ENCODE measurements at places on chromosomes 12 and 14. TPM values are rescaled to one million over a fixed set of nuclear protein-coding genes. Genes with fewer than 3 reads are reported as not detected.
A peak's percentile ranks its signal among the peaks of the same experiment; 100 is the strongest.

DNA sequence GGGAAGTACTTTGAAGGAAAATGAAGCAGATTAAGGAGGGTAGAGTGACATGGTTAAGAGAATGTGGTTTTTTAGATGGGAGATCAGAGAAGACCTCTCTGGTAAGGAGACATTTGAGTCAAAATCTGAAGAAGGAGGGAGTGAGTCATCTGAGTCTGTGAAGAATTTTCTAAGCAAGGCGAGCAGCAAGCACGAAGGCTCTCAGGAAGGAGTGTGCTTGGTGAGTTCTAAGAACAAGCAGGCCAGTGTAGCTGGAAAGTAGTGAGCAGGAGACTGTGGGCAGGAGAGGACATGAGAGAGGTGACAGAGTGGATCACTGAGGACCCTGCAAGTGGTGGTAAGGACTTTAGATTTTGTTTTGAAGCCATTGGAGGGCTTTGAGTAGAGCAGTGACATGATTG lies 76.3 kb upstream of the FUT8 start:
- H3K27me3 ChIP-seq, result no peaks in the 10 kb centered on the region
- H3K4me3 ChIP-seq, result no peak overlapping the region
- peaks cover 25% of the 10 kb centered on the region for H3K4me1 ChIP-seq
- no peaks in the 10 kb centered on the region for H3K36me3 ChIP-seq
- H3K27ac ChIP-seq, result no peak overlapping the region

- no peaks in the 10 kb centered on the region for H3K36me3 ChIP-seq
- DNase-seq, result no peak
- no peaks in the 10 kb centered on the region for H3K4me1 ChIP-seq
- no peak overlapping the region for H3K27ac ChIP-seq
- H3K4me3 ChIP-seq, result no peak overlapping the region
Measured at GRCh38 chr12:91529829-91530228, 347.2 kb upstream of the DCN start.

DNA sequence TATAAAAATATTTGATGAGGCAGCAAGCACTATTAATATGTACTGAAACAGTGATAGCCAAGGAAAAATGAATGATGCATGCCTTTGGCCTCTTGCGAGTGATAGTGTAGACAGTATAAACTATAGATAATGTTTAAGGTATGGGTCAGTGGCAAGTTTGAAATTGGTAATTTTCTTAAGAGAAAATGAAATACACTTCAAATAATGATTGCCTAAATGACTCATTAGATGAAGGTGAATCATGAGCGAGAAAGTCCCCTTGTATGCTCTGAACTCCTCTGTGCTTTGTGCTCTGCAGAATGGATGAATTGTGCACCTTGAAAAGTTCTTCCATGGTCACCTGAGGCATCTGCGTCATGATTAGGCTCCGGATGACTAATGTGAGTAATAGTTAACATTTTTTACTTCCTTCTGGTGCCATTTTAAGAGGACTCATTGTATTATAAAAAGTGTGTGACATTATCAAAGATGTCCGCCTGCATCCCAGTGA lies 84.9 kb upstream of the RTL1 start:
- no peaks in the 10 kb centered on the region for H3K27me3 ChIP-seq
- no peaks in the 10 kb centered on the region for H3K36me3 ChIP-seq
- no peak for DNase-seq
- H3K27ac ChIP-seq, result no peak overlapping the region
- no peaks in the 10 kb centered on the region for H3K4me1 ChIP-seq
- H3K4me3 ChIP-seq, result no peak overlapping the region

GRCh38 chr12:102766961-102767360 lies 150.1 kb downstream of the PAH start:
- no peaks in the 10 kb centered on the region for H3K27me3 ChIP-seq
- no peak for DNase-seq
- no peaks in the 10 kb centered on the region for H3K4me1 ChIP-seq
- H3K4me3 ChIP-seq, result no peak overlapping the region
- no peaks in the 10 kb centered on the region for H3K36me3 ChIP-seq
- no peak overlapping the region for H3K27ac ChIP-seq

GRCh38 chr12:22700106-22700505 lies 75.1 kb downstream of the ETNK1 start:
- H3K36me3 ChIP-seq, result no peaks in the 10 kb centered on the region
- no peaks in the 10 kb centered on the region for H3K27me3 ChIP-seq
- H3K27ac ChIP-seq, result no peak overlapping the region

- DNase-seq, result no peak
- H3K4me1 ChIP-seq, result no peaks in the 10 kb centered on the region
- no peak overlapping the region for H3K27ac ChIP-seq
- H3K36me3 ChIP-seq, result no peaks in the 10 kb centered on the region
- no peak overlapping the region for H3K4me3 ChIP-seq
Measured at GRCh38 chr12:19332196-19332595, 107.1 kb upstream of the AEBP2 start.

DNA sequence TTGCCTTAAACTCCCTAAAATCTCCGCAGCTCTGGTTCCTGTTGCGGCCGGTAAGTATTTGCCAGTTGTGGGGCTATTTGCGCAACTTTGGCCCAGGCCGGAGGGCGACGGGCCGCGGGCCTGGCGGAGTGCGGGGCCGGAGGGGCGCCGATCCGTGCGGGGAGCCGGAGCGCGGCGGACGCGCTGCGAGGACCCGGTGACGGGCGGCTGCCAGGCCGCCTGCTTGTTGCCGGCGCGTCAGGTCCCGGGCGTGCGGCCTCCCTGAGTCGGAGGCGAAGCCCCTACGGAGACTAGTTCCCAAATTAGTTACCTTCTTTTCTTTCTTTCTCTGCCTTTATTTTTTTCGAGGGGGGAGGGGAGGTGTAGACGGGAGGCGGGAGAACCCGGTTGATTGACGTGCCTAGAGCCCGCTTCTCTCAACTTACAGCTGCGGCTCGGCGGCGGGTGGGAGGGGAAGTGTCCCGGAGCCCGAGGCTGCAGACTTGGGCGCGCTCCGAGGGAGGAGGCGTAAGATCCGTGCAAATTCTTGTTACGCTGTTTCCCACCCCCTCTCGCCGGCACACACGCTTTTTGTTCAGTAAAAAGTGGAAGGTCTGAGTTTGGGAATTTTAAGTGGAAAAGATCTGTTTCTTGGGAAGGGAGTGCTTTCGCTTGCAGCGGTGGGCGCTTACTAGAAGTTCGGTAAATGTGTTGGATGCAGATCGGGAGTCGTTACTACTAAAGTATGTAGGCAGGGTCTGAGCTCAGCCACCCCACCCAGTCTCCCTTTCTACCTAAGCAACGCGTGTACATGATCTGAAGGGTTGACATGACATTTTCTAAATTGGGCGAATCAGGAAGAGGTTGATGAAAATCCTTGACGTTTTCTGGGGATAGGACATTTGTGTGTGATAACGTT lies 576 bp downstream of the ZBTB1 start:
- H3K36me3 ChIP-seq, result no peaks in the 10 kb centered on the region
- peaks cover 40% of the 10 kb centered on the region for H3K4me1 ChIP-seq
- peak; percentile 94 for DNase-seq
- no peaks in the 10 kb centered on the region for H3K27me3 ChIP-seq

- H3K4me3 ChIP-seq, result no peak overlapping the region
- no peak overlapping the region for H3K27ac ChIP-seq
- no peaks in the 10 kb centered on the region for H3K36me3 ChIP-seq
- no peaks in the 10 kb centered on the region for H3K4me1 ChIP-seq
- H3K27me3 ChIP-seq, result no peaks in the 10 kb centered on the region
Measured at GRCh38 chr12:99476956-99477355, 170.6 kb upstream of the GARIN6 start.

GRCh38 chr12:31536672-31537071 lies 54.3 kb downstream of the DENND5B start:
- H3K27ac ChIP-seq, result no peak overlapping the region
- H3K4me1 ChIP-seq, result no peaks in the 10 kb centered on the region
- no peaks in the 10 kb centered on the region for H3K27me3 ChIP-seq

GRCh38 chr14:81837304-81837703 lies 303.7 kb upstream of the SEL1L start:
- H3K4me3 ChIP-seq, result no peak overlapping the region
- no peaks in the 10 kb centered on the region for H3K36me3 ChIP-seq
- no peak overlapping the region for H3K27ac ChIP-seq
- H3K27me3 ChIP-seq, result no peaks in the 10 kb centered on the region
- no peaks in the 10 kb centered on the region for H3K4me1 ChIP-seq

GRCh38 chr14:81946834-81947798 lies 413.5 kb upstream of the SEL1L start:
- H3K4me1 ChIP-seq, result no peaks in the 10 kb centered on the region
- H3K27ac ChIP-seq, result peak overlapping the region; percentile 76
- H3K27me3 ChIP-seq, result no peaks in the 10 kb centered on the region
- no peak overlapping the region for H3K4me3 ChIP-seq

- no peaks in the 10 kb centered on the region for H3K4me1 ChIP-seq
- no peaks in the 10 kb centered on the region for H3K27me3 ChIP-seq
- H3K36me3 ChIP-seq, result no peaks in the 10 kb centered on the region
- H3K4me3 ChIP-seq, result no peak overlapping the region
- no peak overlapping the region for H3K27ac ChIP-seq
Measured at GRCh38 chr12:120998435-120998834, 17.9 kb downstream of the C12orf43 start.

- H3K27ac ChIP-seq, result no peak overlapping the region
- H3K4me3 ChIP-seq, result no peak overlapping the region
- no peak for DNase-seq
- H3K27me3 ChIP-seq, result no peaks in the 10 kb centered on the region
Measured at GRCh38 chr12:105459760-105460330, 129.4 kb downstream of the C12orf75 start.

DNA sequence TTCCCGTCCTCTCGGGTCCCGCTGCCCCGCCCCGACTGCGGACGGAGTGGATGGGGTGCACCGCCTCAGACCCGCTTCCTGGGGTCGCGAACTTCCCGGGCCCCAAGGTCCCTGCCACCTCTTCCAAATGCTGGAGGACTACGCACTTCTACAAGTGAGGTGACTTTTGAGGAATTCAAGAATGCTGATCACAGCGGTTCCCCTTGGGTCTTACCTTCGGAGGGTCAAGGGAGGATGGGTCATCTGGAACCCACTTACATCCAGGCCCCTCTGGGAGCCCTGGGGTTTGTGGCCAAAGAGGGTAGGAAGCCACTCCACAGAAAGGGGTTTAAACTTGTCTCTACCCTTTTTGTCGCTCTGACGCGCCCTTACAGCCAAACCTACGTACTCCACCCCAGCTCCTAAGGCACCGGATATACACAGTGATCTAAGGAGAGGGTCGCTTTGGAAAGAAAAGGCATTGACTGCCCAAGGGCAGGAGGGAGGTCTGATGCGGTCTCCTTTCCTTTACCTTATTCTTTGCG lies 532 bp upstream of the PRKD1 start:
- no peak for DNase-seq
- no peaks in the 10 kb centered on the region for H3K36me3 ChIP-seq
- H3K27me3 ChIP-seq, result no peaks in the 10 kb centered on the region
- peaks cover 10% of the 10 kb centered on the region for H3K4me1 ChIP-seq
- H3K4me3 ChIP-seq, result peak overlapping the region; percentile 83
- H3K27ac ChIP-seq, result peak overlapping the region; percentile 88

DNA sequence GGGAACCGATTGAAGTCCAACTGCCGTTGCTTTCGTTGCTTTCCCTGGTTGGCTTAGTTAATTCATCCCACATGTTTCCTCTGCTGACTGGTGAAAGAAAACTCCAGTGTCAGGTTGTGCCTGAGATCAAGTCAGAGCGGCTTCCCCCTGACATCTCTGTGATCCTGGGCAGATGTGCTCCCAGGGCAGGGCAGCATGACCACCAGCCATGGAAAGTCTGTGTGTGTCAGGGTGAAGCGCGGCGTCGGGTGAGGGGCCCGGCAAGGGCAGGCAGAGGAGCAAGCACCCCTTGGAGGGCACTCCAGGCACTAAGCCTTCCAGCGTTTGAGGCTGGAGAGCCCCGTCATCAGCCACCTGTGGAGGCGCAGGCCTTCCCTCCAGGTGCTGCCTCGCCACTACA lies 54.5 kb upstream of the IGF1 start:
- H3K36me3 ChIP-seq, result no peaks in the 10 kb centered on the region
- DNase-seq, result no peak
- H3K4me1 ChIP-seq, result peaks cover 6% of the 10 kb centered on the region
- no peak overlapping the region for H3K27ac ChIP-seq
- H3K4me3 ChIP-seq, result no peak overlapping the region

GRCh38 chr12:87772401-87772800 lies 256.8 kb downstream of the C12orf50 start:
- DNase-seq, result no peak
- no peak overlapping the region for H3K27ac ChIP-seq
- H3K36me3 ChIP-seq, result no peaks in the 10 kb centered on the region
- no peak overlapping the region for H3K4me3 ChIP-seq
- no peaks in the 10 kb centered on the region for H3K4me1 ChIP-seq

DNA sequence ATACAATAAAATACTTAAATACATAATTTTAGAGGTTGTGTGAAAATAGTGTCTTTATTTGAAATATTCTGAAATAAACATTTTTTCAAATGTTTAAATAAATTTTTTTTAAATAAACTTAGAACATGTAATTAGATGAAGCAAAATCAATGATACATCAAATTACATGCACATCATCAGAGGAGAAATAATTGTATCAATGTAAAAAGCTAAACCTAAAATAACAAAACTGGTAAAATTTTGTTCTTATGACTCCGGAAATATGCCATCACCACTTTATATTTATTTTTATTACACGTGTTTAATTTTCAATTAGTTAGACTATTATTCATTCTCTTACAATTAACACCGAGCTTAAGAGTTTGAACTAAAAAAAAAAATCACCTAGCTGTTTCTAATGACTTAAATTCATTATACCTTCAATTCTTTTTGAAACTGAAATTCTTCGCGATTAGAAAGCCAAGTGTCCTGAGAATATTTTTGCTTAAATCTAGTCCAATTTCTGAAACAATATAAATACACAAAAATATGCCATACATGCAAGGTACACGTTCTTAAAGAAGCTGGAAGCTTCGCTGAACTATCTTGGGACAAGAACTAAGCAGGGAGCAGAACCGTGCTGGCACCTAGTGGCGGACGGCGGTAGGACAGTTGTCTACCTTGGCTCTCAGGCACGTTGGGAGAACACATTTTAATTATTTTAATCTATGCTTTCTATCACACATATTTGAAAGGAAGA lies 230.5 kb downstream of the SLC25A21 start:
- H3K36me3 ChIP-seq, result no peaks in the 10 kb centered on the region
- H3K27ac ChIP-seq, result no peak overlapping the region
- no peak overlapping the region for H3K4me3 ChIP-seq
- H3K4me1 ChIP-seq, result no peaks in the 10 kb centered on the region

GRCh38 chr14:89419973-89420482 lies 3.0 kb upstream of the FOXN3 start:
- no peaks in the 10 kb centered on the region for H3K36me3 ChIP-seq
- no peak for DNase-seq
- no peak overlapping the region for H3K27ac ChIP-seq
- no peak overlapping the region for H3K4me3 ChIP-seq

The SYNJ2BP gene
- 21.9 TPM for total RNA-seq

The SLC25A21 gene
- 13.6 TPM for total RNA-seq

The NANOG gene
- total RNA-seq, result 0.50 TPM

The TAS2R50 gene
- total RNA-seq, result 4.8 TPM

Measured in testis (tissue), 5 donors.